NCI-H345 (cell line): ENCODE measurements at places on chromosomes 2 and 18.

DNA sequence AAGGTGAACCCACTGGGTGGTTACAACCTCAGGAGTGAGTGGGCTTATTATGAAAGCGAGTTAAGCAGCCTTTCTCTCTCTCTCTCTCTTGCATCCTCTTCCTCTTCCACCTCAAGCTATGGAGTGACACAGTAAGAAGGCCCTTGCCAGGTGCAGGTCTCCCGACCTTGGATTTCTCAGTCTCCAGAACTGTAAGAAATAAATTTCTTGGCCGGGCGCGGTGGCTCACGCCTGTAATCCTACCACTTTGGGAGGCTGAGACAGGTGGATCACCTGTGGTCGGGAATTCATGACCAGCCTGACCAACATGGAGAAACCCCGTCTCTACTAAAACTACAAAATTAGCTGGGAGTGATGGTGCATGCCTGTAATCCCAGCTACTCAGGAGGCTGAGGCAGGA lies 14.4 kb downstream of the MYCN start:
- DNase-seq, result no peak

- DNase-seq, result no peak
Measured at GRCh38 chr2:71604726-71605120, 151.4 kb downstream of the DYSF start.

DNA sequence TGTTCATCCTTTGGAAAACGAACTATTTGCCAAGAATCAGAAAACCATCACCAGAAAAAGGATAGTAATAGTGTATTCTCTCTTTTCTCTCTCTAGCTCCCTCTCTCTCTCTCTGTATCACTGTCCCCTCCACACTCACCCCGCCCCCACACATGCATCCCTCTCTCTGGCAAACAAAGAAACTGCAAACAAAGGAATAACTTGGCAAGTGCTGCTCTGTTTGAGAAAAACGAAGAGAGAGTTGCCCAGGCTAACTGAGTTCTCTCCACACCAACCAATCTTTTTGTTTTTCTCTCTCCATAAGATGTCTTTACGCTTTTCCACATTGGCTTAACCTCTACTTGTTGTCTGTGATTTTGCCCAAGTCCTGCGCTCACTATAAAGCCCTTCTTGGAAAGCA lies 316.2 kb downstream of the EPHA4 start:
- peak; percentile 27 for DNase-seq

- DNase-seq, result no peak
Measured at GRCh38 chr2:100214265-100214971, 72.0 kb upstream of the AFF3 start.

DNA sequence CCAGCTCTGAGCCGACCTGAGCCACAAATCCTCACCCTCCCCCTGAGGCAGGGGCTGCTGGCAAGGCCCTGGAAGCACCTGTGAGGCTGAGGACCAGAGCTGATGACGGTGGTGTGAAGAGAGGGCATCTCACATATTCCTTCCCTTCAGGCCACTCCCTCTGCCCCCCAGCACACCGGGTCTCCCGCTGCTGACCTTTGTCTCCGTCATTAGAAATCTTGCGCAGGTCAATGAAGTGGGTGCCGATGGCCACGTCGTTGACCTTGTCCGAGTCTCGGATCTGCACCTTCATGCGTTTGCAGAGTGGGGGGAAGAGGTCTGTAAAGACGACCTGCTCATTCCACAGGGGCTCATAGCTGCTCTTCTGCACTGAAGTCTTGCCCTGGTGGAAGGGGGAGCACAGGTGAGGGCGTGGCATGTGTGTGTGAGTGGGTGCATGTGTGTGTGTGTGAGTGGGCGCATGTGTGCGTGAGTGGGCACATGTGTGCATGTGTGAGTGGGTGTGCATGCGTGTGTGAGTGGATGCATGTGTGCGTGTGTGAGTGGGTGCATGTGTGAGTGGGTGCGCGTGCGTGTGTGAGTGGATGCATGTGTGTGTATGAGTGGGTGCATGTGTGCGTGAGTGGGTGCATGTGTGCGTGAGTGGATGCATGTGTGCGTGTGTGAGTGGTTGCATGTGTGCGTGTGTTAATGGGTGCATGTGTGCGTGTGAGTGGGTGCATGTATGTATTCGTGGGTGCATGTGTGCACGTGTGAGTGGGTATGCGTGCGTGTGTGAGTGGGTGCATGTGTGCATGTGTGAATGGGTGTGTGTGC lies 4.5 kb upstream of the OTOF start:
- DNase-seq, result no peak

DNA sequence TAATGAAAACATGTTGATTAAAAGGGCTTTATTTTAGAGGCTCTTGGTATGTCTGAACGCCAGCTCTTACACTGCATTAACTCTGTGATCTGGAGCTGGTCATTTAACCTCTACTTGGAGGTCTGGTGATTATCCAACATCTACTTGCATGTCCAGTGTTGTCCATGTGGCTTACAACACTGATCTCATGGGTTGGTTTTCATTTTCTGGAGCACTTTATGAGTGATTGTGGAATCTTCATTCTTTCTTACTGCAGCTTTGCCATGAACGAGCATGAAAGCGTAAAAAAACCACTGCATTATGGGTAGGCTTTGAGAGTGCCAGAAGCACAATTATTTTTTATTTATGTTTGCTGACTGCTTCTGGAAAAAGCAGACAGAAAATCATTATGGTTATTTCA lies 4.8 kb downstream of the CCDC195 start:
- DNase-seq, result no peak

- no peak for DNase-seq
Measured at GRCh38 chr2:222792001-222792611, 68.7 kb upstream of the ACSL3 start.

DNA sequence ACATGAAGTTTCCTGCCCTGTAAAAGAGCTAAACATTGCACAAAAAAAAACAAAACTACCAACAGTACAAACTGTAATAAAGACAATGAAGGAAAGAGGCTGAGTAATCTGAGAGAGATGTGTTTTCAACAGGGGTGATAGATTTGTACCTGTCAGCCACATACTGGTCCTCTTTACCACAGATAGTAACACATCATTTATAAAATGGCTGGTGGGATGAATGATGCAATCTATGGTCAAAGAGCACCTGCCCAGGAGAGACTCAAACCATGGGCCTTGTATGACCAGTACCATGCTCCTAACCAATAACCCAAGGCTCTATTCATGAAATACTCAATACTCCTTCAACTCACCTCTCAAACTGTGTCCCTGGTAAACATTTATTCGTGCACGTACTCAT lies 4.5 kb downstream of the SUCLG1 start:
- no peak for DNase-seq

GRCh38 chr2:232634206-232635150 lies 1.1 kb downstream of the EFHD1 start:
- DNase-seq, result no peak

DNA sequence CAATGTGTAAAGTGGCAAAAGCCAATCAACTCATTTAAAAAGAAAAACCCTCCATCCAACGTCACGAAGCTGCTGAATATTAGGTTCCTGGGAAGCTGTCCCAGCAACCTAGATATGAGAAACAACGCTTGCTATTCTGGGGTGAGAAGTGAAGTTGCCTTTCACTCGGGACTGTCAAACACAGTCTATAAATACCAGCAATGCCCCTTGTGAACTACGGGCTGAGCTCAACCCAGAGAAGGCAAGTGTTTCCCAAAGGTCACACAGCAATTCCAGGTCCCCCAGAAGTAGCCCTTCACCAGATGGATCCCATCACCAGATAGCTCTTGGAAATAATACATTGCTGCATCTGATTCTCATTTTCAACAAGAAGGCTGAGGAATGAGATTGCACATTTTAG lies 67.9 kb downstream of the BCL11A start:
- DNase-seq, result no peak

- DNase-seq, result no peak
Measured at GRCh38 chr2:175009917-175010621, 4.9 kb upstream of the CHN1 start.

DNA sequence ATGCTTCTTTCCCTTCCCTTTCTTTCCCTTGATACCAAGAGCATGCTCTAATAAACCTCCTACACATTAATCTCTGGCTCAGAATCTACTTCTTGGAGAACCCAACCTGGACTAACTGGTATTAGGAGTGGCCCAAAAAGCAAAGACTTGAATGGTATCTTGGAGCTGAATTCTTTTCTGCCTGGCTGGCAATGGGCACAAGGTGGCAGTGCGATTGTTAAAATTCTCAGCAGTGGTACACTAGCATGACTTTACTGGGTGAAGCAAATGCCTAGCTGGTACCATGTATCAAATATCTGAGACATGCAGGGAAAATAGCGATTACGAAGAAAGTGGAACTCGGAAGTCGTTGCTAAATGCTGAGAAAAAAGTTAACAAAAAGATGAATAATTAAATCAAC lies 376.1 kb downstream of the XIRP2 start:
- peak; percentile 15 for DNase-seq

DNA sequence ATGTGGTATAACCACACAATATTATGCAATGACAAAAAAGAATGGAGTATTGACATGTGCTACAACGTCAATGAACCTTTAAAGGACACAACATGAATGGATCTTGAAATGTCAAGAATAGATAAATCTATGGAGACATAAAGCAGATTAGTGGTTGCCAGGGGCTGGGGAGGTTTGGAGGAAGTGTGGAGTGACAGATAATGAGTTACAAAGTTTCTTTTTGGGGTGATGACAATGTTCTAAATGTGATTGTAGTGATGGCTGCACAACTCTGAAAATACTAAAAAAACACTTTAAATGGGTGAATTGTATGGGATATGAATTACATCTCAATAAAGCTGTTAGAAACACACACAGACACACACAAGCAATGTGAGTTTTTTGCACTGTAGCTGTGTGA lies 37.4 kb upstream of the C1D start:
- DNase-seq, result no peak

GRCh38 chr18:77884454-77884853 lies 634.8 kb downstream of the GALR1 start:
- no peak for DNase-seq

GRCh38 chr2:236214376-236214995 lies 46.3 kb upstream of the GBX2 start:
- DNase-seq, result no peak

DNA sequence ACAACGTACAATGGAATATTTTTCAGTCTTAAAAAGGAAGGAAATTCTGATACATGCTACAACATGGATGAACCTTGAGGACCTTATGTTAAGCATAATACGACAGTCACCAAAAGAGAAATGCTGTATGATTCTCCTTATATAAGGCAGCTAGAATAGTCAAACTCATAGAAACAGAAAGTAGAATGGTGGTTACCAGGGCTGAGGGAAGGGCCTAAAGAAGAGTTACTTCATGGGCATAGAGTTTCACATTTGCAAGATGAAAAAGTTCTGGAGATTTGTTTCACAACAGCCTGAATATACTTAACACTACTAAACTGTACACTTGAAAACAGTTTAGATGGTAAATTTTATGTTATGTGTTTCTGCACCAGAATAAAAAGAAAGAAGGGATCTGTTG lies 113.3 kb downstream of the GALNT1 start:
- no peak for DNase-seq

GRCh38 chr18:36073676-36074075 lies 6.3 kb upstream of the RPRD1A start:
- no peak for DNase-seq

DNA sequence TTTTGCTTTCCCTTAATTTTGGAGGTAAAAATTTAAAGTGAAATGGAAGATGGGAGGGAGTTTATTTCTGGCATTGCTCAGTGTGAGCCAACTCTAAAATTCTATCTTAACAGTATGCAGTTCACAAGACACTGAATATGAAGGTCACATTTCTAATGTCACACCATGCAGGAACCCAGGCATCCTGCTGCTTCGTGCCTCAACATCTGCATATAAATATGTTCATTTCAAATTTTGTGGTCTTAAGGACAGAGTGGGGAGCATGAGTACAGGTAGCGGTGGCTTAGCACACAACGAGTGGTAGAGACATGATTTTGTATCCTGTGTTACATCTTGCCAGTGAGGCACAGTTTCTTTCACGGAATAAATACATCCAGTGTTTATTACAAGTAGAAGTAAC lies 102.4 kb downstream of the ARL4C start:
- no peak for DNase-seq

GRCh38 chr2:133204421-133204820 lies 363.8 kb downstream of the NCKAP5 start:
- no peak for DNase-seq

DNA sequence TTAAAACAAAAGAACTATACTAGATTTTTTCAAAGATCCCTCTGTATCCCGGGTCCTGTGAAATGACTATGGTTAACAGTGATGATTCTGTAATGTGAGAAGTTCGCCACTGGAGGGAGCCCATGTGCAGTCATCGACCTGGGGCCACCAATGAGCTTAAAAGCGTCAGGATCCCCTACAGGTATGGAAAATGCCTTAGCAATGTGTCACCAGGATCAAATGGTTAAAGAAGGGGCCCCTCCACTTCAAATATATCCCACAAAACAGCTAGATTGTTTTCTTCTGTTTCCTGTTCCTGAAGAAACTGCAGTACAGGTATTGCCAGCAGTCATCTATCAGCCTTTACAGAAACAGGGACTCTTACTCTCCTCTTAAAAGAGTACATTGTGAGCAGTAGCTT lies 15.3 kb downstream of the CHRNA1 start:
- DNase-seq, result peak; percentile 61

- peak; percentile 70 for DNase-seq
Measured at GRCh38 chr2:172461591-172462372, 34.4 kb downstream of the ITGA6 start.

GRCh38 chr2:109254174-109254904 lies 125.3 kb downstream of the SH3RF3 start:
- no peak for DNase-seq

DNA sequence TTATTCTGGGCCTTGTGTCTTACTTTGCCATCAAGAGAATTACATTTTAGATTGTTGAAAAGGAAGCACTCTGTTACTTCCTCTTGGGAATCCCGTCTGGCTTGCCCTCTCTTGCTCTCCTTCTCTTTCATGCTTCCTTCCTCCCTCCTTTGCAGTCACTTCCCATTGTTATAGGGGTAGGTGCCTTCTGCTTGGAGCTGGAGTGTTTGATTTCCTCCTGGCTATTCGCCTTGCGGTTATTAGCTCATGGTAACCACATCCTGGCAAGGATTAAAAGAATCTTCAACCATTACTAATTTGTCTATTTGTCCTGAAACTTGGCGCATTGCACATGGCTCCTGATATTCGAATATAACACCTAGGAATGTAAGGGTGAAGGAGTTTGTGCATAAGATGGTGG lies 115.0 kb downstream of the CERS6 start:
- no peak for DNase-seq

DNA sequence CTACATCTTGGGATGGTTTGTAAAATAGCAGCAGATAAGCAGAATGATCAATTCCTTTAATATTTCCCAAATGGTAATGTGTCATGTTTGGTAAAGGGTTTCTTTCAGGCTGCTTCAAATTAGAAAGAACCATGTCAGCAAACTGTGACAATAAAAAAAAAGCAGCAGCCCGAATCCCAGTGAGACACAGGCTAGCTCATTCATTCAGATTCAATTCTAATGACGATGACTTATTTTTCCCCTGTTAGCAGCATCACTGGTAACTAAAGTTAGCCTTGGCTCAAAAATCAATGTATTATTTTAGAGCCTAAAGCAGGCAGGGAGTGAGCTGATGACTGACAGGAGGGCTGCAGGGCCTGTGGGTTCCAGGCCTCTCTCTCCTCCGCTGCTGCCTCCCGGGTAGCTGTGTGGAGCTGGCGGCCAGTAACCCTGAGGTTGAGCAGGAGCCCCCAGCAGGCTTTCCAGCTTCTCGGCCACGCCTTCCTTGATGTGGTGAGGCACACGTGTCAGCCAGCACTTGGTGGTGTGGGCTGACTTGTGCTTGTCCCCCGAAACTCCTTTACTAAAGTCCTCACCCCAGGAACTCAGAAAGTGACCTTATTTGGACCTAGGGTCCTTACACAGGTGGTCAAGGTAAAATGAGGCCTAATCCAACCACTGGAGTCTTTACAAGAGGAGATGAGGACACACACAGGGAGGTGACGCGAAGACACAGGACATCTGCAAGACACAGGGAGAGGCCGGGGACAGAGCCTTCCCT lies 120.5 kb upstream of the HS6ST1 start:
- DNase-seq, result no peak
